ENCODE measurements at places on chromosomes 13 and 19. TPM values are rescaled to one million over a fixed set of nuclear protein-coding genes. Genes with fewer than 3 reads are reported as not detected.

- ATAC-seq = no peak
Observed at GRCh38 chr19:40862333-40862732, 12.1 kb upstream of the CYP2A6 start.

- no peak for ATAC-seq
Observed at GRCh38 chr19:6739883-6740588, 556 bp downstream of the TRIP10 start.

- no peak for ATAC-seq
Observed at GRCh38 chr13:109126891-109127641, 497.7 kb downstream of the MYO16 start.

DNA sequence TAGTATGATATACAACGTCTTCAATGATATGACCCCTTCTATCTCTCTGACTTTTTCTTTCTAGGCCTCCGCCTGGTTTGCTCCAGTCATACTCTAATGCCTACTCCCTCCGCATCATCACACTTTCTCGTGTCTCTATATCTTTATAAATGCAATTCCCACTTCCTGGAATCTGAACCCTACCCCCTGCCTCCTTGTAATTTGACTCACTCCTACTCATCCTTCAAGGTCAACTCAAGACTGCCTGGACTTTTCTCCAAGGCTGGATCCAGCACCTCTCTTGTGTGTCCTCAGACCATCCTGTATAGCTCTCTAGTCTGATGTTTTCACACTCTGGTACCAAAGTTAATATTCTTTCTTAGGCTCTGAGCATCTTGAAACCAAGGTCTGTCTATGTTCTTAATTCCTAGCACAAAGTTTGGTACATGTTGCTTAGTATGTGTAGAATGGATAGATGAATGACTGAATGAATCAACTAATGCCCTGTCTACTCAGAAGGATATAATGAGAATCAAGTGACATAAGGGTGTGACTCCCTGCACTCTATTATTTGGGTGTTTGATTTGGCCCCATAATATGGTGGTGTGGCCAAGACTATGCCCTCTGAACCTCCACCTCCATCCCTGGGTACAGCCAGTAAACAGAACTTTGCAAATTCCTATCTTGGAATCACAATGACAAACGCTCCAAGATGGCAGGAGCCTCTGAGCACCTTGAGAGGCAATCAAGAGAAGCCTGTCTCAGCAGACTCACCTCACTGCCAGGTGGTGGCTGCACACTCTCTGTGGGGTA lies 74.3 kb upstream of the SERP2 start:
- no peak for ATAC-seq

- no peak for ATAC-seq
Observed at GRCh38 chr19:6220385-6221191, 59.2 kb downstream of the MLLT1 start.

DNA sequence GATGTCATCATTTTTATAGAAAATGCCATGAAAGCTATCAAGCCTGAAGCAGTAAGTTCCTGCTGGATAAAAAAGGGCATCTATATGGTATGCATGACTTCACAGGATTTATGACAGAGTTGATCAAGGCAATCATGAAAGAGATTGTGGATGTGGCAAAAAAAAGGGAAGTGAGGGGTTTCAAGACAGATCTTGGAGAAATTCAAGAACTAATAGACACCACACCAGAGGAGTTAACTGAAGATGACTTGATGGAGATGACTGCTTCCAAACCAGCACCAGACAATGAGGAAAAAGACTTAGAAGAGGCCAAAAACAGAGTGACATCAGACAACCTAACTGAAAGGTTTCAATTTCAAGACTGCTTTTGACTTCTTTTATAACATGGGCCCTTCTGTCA lies 691.1 kb upstream of the SLC10A2 start:
- ATAC-seq = no peak

DNA sequence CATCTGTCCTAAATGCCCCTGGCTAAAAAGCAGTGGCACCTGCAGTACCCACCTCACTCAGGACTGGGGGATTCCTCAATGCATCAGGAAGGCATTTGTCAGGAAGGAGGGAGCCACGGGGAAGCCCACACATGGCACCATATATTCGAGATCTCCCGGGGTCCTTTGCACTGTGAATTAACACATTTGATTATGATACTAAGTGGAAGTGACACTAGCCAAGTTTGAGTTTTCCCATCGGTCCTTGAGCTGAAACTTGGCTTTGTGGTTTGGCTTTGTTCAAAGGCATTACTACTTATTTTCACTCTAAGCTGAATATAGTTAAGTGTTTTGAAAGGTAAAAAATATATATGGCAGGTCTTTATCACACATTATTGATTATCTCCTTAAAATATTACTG lies 168.7 kb upstream of the MYO16 start:
- ATAC-seq = no peak

DNA sequence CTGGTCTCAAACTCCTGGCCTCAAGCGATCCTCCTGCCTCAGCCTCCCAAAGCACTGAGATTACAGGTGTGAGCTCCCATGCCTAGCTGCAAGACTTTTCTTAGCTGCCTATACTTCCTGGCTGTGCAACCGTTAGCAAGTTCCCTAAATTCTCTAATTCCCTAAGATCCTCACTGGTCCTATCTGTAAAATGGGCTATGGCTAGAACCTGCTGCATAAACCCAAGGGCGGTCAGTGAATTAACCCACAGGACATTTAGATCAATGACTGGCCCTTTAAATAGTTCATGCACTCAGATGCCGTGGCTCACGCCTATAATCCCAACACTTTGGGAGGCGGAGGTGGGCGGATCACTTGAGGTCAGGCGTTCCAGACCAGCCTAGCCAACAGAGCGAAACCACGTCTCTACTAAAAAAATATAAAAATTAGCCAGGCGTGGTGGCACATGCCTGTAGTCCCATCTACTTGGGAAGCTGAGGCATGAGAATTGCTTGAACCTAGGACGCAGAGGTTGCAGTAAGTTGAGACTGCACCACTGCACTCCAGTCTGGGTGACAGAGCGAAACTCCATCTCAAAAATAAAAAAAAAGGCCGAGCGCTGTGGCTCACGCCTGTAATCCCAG lies 4.1 kb upstream of the C19orf53 start:
- no peak for ATAC-seq

DNA sequence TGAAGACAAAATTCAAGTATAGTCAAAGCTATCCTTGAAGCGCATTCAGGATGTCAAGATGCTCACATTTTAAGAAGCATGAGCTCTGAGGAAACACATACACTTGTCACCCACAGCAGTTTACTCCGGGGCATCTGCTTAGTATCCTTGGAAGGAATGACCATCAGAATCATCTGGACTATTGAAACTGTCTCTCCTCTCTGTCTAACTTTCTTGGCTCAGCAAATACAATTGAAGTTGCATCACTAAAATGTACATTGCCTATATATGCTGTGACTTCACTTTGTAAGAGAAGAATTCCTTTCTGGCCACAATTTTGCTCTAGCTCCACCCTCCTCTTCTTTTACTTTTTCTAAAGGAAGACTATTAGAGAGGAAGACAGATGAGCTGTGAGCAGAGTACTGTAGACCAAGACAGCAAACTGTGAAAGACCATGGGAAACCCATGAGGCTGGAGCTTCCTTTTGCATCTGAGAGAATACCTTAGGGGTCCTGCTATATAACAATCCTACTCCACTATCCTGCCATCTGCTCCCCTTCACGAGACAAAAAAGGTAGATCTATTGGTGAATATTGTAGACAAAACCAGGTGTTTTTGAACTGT lies 906.3 kb downstream of the PCDH9 start:
- ATAC-seq = no peak

- no peak for ATAC-seq
Observed at GRCh38 chr13:45989607-45990006, 62.9 kb downstream of the ZC3H13 start.

ZNF681 gene
- 0.11 TPM for total RNA-seq

ZNF563 gene
- 1.2 TPM for total RNA-seq

Data from motor neuron (in vitro differentiated cells).